ENCODE measurements at places on chromosomes 1 and 21. TPM values are rescaled to one million over a fixed set of nuclear protein-coding genes. Genes with fewer than 3 reads are reported as not detected.

The CRP gene
- total RNA-seq: not detected

The SLC25A33 gene
- 12.5 TPM for total RNA-seq

The TNFSF4 gene
- 3.1 TPM for total RNA-seq

The RXFP4 gene
- 0.16 TPM for total RNA-seq

The FCRLB gene
- not detected for total RNA-seq

The TNFRSF8 gene
- 27.9 TPM for total RNA-seq

The HES3 gene
- not detected for total RNA-seq

The KCNK2 gene
- not detected for total RNA-seq

The ABCG1 gene
- total RNA-seq: 10.2 TPM
